ENCODE measurements at places on chromosomes 1 and 21.
A peak's percentile ranks its signal among the peaks of the same experiment; 100 is the strongest.

DNA sequence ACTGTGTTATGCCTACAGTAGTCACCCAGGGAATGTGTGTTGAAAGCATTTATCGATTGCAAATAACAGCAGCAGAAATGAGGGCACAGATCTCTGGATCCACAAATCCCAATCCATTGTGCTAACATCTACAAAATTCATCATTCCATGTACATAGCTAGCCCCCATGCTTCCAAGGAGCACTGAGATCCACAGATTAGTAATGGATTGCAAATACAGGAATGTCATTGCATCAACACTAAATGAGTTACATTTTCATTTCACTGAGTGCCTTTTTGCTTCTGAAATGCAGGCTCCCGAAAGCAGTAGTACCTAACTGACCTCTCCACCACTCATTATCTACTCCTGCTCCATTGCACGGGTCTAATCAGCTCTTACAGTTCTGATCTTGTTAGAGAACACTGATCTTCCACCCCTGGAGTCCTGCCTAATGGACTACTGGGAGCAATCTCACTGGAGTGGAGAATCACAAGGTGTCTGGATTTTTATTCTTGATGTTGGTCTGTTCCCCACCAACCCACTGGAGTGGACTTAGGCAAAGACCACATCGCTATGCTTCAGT lies 30.5 kb downstream of the ASTN1 start:
- DNase-seq, result no peak

DNA sequence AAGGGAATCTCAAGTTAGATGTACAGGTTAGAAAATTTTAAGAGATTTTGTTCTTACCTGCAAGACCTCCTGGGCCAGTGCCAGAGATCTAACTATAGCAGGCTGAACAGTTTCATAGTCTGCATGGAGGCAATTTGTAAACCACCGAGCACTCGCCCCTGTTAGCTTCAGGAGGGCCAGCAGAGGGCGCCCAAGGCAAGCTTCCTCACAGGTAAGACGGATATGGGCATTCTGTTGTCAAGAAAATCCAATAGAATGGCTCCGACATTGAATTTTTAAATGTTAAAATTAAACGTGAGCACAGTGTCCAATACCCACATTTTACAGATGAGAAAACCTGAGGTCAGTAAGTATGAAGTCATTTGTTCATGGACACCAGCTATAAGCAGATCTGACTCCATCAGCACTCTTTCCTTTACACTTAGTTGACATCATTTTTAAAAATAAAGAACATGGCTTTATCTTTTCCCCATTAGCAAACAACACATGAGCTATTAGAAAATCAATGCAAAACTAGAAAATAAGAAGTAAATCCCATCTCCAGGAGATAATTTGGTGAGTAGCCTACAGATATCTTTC lies 2.2 kb downstream of the REG4 start:
- peak; percentile 68 for DNase-seq

- peak; percentile 18 for DNase-seq
Observed at GRCh38 chr1:87682565-87682964, 353.9 kb downstream of the LMO4 start.

DNA sequence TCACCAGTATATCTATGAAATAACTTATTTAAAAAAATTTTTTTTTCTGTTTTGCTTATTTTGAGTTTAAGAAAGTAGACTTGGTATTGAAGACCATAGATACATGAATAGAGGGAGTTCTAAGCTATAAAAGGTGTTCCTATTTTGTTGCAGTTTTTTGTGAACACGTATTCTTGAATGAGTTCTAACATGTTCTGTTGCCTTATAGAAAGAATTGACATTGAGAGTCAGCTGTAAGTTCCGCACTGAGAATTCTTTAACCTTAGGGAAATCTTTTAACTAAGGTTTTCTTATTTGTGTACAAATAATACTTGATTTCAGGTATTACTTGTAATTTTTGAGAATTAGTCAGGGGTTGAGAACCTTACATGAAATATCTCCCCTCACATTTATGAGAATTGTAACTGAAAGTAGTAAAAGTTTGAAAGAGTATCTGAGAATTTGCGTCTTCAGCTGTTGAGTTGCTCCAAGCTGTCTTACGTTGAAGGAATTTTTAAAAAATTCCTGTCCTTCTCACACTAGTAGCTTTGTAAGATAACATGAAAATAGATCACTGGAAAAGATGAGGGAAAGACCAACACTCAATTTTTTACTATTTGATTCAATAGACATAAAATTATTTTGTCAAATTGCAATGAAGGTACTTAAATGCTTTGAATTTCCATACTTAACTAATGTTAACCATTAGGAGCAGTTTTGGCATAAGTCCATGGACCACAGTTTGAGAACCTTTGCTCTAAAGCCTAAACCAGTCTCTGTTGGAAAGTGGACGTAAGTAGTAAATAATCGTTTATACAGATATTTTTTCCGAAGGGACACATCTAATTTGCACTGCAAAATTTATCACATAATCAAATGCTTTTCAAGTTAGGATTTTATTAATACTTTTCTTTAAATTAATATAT lies 3.8 kb downstream of the DR1 start:
- no peak for DNase-seq

DNA sequence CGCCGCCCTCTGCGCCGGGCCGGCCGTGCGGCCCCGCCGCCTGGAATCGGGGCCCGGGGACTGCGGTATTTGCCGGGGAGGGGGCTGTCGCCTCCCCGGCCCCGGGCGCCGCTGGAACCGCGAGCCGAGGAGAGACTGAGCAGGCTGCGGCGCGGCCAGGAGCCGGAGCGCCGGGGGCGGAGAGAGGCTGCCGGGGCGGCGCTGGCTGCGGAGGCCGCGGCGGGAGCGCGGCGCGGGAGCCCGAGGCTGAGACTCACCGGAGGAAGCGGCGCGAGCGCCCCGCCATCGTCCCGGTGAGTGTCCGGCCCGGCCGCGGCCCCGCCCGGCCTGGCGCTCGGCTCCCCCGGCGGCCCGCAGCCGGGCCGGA lies 746 bp downstream of the DYRK1A start:
- no peak for DNase-seq

DNA sequence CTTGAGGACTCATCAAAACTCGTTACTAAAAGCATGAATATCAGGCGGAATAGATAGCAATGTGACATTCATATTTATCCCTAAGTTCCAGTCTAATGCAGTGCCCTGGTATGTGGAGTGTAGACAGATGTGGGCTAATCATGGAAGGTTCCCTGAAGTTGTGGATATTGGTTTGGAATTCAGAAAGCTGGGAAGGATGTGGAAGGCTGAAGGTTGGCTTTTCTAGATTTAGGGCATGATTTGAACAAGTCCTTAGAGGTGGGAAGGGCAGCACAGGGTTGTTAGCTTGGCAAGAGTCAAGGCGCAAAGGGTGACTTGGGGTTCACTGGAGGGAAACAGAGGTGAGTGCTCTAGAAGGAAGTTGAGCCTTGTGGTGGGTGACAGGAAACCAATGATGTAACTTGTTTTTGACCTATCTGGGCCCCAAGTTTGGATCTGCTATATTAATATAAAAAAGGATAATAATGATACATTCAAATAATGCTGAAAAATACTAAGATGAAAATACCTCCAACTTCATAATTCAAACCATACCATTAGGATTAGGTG lies 21.9 kb downstream of the LGALS8 start:
- DNase-seq, result no peak

DNA sequence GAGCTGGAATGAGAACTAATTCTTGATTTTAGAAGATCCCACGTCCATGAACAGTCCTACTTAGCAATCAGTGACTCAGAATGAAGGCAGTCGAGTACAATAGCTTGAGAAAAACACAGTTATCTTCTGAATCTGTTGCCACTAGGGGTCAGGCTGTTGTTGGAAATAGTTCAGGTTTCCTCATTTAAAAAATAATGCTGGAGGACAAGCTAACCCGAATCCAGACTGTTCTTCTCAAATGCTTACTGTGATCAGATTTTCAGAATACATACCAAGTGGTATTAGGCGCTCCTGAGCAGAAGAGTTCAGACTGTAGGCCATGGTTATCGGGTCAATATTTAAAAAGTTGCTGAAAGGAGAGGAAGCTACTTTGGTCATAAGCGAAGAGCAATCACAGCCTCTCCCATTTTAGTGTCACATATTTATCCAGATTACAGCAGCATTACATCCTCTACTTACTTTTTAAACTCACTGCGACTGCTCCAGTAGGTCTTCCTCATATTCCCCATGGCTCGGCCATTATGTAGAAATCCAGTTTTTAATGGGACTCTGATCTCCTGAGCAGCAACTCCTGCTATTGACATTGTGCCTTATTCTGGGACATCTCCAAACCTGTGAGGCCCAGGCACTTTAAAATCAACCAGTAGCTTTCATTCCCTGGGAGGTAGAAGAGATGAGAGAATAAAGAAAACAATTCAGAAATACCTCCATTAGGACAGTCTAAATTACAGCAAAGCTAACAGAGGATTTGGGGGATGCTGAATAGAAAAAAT lies 10.9 kb downstream of the ERRFI1 start:
- peak; percentile 37 for DNase-seq
